CD8-positive, alpha-beta T cell (primary cell): ENCODE measurements at places on chromosomes 7 and 10.
A peak's percentile ranks its signal among the peaks of the same experiment; 100 is the strongest.

DNA sequence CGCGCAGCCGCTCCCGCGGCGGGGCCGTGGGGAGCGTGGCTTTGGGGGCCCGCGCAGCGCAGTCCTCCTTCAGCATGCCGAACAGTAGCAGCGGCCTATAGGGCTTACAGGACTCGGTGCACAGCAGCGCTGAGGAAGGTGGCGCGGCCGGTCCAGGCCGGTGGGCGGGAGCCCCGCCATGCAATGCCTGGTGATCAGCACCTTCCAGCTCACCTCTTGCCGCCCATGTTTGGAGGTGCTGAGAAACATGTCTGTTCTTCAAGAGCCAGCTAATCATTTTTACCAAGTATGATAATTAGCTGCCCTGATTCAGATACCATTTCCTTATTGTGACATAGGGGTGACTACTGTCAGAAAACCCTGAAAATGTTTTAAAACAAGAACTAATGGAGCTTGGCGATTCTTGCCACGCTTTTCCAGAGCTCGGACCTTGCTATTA is 33.5 kb upstream of the SFTPD start:
- no peak for DNase-seq

- peak; percentile 38 for DNase-seq
These were observed 31.5 kb downstream of the TCF7L2 start for GRCh38 chr10:112981553-112981952.

- no peak for DNase-seq
These were observed 84.0 kb upstream of the MYO3A start for GRCh38 chr10:25849988-25850387.

DNA sequence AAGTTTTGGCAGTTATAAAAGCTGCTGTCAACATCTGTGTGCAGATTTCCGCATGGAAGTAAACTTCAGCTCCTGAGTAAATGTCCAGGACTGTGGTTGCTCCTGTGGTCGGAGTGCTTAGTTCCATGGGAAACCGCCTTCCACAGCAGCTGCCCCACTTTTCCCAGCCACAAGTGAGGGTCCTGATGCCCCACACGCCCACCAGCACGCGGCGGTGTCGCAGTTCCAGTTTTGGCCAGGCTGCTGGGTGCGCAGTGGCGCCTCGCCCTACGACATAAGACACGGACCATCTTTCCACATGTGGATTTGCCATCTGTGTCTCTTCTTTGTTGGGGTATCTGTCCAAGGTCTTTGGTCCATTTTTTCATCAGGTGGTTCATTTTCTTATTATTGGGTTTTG is 167.1 kb downstream of the DIP2C start:
- no peak for DNase-seq

DNA sequence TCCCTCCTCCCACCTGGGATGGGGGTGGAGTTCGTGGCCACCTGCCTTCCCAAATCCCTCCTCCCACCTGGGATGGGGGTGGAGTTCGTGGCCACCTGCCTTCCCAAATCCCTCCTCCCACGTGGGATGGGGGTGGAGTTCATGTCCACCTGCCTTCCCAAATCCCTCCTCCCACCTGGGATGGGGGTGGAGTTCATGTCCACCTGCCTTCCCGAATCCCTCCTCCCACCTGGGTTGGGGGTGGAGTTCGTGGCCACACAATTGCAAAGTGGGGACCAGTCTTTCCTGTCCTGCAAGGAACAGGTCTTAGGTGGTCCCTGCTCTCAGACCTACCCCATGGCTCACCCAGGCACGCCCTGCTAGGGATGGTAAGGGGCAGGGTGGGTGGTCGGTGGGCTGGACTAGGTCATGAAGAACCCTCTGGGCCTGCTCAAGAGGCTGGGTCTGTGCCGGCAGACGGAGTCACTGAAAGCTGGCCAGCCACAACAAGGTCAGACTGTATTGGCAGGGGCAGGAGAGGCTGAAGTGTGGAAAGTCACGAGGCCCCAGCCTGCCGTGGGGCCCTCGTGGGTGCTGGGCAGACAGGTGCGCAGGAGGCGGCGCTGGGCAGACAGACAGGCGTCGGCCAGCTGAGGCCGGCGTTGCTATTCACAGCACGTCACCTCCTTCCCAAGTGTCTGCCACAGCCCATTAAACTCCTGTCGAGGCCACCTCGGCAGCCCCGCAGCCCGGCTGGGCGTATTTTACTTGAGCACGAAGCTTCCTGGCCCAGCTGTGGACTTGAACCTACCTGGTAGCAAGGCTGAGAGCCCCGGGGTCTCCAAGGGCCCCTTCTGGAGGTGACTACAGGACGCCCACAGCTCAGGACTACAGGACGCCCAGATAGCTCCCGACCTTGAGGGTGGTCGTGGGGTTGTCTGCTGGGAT is 4.1 kb downstream of the KNDC1 start:
- no peak for DNase-seq

DNA sequence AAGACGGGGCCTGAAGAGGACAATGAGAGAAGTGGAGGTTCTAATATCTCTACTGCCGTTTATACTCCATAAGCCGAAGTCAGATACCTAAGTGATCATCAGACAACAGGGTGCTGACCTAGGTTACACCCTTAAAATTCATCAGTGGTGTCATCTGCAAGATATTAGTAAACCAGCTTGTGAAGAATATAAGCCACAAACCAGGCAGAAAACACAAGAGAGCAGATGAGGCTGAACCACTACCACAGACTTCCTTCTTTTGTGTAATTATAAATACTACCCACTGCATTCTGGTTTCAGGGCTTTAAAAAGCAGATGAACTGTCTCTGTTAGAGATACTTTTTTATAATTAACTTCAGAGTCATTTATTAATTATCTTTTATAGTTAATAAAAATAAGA is 69.0 kb upstream of the LRRC17 start:
- no peak for DNase-seq

- DNase-seq, result no peak
These were observed 293.7 kb downstream of the FZD1 start for GRCh38 chr7:91557789-91558404.

- no peak for DNase-seq
These were observed 701.2 kb upstream of the SORCS1 start for GRCh38 chr10:107865691-107866090.

DNA sequence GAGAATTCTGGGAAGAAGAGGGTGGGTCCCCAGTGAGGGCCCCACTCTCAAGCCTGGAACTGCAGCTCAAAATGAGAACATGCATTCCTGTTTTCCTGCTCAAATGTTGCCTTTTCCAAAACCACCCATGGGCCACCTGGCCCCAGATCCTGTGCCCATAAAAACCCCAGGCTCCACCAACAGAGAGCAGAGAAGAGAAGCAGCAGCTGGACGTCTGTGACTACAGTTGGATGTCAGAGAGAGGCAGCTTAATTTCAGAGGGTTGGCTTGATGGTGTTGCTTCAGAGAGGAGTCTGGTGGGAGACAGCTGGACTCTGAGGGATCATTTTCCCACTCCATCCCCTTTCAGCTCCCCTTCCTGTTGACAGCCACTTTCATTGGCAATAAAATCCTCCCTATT is 256.4 kb downstream of the FZD1 start:
- DNase-seq, result no peak

DNA sequence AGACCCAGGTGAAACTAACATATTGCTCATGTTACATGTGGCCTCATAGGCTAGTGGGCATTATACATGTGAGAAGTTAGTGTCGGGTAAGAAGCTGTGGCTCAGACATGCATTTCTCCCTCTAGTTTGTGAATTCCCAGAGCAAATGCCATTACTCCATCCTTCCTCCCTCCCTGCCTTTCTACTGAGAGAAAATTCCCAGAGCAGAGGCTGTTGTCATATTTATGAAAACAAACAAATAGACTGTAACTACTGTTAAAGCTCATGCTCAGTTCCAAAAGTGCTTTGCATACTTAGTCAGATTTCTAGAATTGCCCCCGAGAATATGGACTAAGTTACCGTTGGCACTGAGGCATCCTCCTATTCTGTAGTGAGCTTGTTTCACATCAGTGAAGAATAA is 29.0 kb downstream of the ZNRF2 start:
- no peak for DNase-seq

DNA sequence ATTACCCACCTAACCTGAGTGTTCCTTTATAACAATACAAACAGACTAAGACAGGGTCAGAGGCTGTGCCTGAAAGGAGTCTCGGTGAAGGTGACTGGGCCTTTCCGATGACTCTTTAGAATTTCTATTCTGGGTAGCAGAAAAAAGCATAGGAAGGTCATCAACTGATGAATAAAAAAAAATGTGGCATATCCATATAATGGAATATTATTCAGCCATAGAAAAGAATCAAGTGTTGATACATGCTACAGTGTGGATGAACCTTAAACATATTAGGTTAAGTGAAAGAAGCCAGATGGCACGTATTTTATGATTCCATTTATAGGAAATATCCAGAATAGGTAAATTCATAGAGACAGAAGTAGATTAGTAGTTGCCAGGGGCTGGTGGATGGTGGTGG is 83.4 kb downstream of the LRMDA start:
- DNase-seq, result no peak

GRCh38 chr10:66457629-66458028 is 468.2 kb upstream of the LRRTM3 start:
- no peak for DNase-seq

DNA sequence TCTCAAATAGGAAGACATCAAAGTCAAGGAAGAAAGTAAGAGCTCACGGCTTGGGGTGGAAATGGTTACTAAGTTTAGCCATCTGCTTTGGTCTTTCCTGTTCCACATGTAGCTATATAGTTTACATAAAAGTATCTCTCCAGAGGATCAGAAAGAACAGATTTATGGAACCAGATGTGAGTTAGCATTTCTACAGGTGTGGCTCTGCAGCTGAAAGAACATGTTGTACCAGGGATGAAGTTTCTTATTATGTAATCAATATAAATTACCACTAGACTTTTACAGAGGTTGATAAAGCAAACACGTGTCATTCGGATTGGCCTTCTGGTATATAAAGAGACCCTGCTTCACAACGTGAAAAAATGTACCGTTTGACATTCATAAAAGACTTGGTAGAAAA is 19.9 kb downstream of the CALD1 start:
- no peak for DNase-seq

DNA sequence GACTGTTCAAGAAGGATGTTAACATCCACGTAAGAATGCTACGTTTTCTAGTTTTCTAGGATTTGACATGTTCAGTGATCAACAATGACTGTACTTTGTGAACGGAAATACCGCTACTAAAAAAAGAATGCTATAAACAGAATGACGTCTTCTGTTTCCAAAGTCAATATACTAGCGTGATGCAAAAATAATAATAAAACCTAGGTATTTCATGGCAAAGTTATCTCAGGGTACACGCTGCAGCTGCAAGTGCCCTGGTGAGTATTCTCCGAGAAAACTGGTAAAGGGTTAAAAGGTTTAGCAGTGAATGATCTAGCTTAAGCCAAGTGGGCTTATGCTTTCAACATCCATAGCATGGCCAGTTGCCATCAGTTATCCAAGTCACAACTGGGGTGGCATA is 653.3 kb upstream of the PFKP start:
- DNase-seq, result no peak

DNA sequence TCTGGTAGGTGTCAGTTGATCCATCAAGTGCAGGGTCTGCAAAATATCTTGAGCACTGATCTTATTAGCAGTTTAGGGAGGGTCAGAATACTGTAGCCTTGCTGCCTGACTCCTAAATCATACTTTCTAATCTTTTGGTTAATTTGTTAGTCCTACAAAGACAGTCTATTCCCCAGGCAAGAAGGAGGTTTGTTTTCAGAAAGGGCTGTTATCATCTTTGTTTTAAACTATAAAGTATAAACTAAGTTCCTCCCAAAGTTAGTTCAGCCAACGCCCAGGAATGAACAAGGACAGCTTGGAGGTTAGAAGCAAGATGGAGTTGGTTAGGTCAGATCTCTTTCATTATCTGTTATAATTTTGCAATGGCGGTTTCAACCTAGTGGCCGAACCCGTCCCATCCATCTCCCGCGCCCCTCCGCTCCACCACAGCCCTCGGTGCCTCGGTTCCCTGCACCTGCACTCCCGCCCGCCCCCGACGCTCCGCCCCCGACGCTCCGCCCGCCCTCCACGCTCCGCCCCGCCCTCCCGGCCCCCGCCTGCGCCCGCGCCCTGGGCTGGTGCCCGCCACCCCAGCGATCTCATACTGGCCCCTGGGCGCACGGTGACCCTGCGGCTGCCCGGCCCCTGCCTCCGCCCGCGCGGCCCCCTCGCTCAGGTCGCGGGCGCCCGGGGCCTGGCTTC is at the start of gene ADCK2:
Gene ADCK2, plus strand, starts transcription at position 564 of the 681 bp plus-strand sequence. CDS start 386 bp downstream, outside the sequence.
- peak; percentile 58 for DNase-seq

DNA sequence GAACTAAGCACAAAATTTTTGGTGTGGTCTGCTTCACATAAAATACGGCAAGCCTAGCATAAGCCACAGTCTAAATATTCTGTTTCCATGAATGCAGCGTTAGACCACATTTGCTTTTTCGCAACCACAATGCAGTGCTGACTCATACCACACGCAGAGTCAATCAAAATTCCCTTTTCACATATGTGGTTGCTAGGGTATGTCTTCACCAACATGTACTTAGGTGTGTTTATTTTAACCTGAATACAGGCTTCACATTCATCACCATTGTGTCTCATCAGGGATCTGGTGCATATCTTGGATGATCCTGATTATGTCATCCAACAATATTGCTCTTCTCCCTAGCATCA is 90.8 kb downstream of the CHN2 start:
- DNase-seq, result peak; percentile 34

GRCh38 chr7:33861947-33862346 is 43.4 kb upstream of the BMPER start:
- DNase-seq, result no peak

- no peak for DNase-seq
These were observed 17.3 kb upstream of the BLOC1S2 start for GRCh38 chr10:100303724-100304319.

- DNase-seq, result no peak
These were observed 24.9 kb downstream of the PAXIP1 start for GRCh38 chr7:154978017-154978416.

GRCh38 chr7:130114374-130114773 is 44.0 kb downstream of the KLHDC10 start:
- DNase-seq, result no peak

GRCh38 chr7:29435167-29435566 is 128.5 kb upstream of the PRR15 start:
- DNase-seq, result no peak

DNA sequence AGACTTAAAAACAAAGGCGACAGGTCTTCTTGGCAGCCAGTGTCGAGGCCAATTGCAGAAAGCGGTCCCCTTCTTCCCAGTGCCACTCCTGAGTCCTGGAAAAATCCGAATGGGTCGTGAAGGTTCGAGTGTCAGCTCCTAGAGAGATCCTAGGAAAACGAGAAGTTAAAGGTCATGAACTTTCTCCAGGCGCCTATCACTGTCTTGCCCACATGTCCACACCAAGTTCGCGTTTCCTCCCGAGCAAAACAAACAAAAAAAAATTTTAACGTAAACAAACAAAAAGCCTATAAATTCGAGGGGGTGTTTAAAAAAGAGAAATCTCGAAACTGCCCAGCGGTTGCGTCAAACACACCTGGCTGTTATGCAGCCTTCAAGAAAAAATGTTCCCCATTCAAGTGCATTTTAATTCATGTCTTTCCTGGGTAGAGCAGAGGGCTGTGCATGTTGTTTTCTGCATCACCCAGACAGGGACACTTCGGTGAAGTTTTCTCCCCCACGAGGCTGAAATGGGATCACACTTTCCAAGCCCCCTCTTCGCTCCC is 1.5 kb downstream of the ARHGAP21 start:
- no peak for DNase-seq

GRCh38 chr10:72483471-72483870 is 128.8 kb upstream of the DNAJB12 start:
- DNase-seq, result no peak
